Dermis microvascular lymphatic vessel endothelial cell (primary cell): ENCODE measurements at places on chromosomes 6 and 20. TPM values are rescaled to one million over a fixed set of nuclear protein-coding genes. Genes with fewer than 3 reads are reported as not detected.

- no peak for DNase-seq
These were observed 16.9 kb downstream of the ZNF217 start for GRCh38 chr20:53576586-53577318.

DNA sequence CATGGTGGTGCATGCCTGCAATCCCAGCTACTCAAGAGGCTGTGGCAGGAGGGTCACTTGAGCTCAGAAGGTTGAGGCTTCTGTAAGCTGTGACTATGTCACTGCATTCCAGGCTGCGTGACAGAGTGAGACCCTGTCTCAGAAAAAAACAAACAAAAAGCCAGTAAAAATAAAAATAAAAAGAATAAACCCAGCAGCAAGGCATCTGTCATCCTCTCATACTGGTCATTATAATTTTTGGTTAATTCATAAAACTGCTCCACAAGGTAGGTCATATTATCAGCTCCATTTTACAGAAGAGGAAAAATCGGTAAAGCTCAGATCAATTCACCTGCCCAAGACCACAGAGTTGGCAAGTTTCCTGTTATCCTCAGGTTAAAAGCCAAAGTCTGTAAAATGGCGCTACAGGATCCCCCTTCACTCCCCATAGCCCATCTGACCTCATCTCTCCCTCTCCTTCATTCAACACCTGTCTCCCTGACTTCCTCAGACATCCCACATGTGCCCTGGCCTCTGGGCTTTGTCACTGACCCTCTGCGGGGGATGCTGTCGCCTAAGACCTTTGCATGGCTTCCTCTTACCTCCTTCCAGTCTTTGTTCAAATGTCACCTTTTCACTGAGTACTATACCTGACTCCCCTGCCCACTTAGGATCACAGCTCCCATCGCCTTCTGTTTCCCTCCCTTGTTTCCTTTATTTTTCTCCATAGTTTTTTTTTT, 213.2 kb upstream of the ZNF217 start:
- DNase-seq, result no peak

Gene BNIP5
- not detected in 2 replicates for total RNA-seq

Gene PLCB4
- total RNA-seq, result 2.1 and 4.0 TPM in 2 replicates

Gene DEFB132
- not detected in 2 replicates for total RNA-seq
